ENCODE measurements at places on chromosomes 5 and 9.

DNA sequence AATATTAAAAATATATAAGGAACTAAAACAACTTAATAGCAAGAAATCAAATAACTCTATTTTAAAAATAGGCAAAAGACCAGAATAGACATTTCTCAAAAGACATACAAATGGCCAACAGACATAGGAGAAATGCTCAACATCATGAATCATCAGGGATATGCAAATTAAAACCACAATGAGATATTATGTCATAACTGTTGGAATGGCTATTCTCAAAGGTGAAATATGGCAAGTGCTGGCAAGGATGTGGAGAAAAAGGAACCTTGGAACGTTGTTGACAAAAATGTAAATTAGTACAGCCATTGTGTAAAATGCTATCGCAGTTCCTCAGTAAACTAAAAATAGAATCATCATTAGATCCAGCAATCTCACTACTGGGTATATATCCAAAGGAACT is 468.5 kb downstream of the NFIB start:
- no peak for DNase-seq

- no peak for DNase-seq
Observed at GRCh38 chr5:146825033-146825432, 53.5 kb downstream of the PPP2R2B start.

- peak; percentile 15 for DNase-seq
Observed at GRCh38 chr9:27457445-27457844, 66.6 kb upstream of the IFNK start.

- no peak for DNase-seq
Observed at GRCh38 chr5:60185231-60186099, 291.9 kb upstream of the PDE4D start.

DNA sequence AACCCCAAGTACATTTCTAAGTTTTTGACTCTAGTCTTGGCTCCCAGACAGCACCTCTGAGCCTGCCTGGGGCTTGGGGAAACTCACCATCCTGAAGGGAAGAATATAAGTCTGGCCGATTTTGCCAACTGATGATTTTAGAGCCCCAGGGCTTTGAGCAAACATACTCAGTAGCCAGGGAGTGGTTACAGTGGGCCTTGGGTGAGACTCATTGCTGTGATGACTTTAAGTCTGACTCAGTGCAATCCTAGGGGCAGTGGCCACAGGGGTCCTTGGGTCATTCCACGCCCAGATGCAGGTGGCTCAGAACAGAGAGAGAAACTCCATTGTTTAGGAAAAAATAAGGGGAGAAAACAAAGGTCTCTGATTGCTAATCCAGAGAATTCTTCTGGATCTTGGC is 312.0 kb upstream of the EDIL3 start:
- no peak for DNase-seq

- DNase-seq, result no peak
Observed at GRCh38 chr9:82022121-82022520, 33.5 kb downstream of the SPATA31D1 start.

DNA sequence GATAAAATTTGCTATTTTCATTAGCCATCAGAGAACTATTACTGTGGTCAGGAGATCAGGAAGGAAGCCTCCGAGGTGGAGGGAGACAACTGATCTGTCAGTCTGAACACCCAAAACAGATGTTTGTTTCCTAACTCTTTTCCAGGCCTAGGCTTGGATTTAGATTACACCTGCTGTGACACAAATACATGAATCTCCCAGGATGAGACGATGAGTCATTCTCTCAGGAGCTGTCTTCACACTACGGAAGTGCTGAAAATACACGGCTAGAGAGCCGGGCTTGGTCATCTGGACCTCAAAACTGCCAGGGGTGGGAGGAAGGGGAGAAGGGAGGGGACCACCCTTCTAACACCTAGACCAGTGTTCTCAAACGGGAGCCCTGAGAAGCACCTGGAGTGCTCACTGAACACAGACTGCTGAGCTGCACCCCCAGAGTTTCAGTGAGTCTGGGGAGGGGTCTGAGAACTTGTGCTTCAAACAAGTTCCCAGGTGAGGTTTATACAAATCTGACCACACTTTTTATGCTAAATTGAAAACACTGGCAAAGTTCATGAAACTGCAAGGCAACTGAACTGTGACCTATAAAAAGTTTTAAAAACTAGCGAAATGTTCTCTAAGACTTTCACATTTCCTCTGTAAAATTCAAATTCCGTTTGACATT is 80.3 kb upstream of the EQTN start:
- DNase-seq, result no peak

GRCh38 chr5:41112486-41113455 is 41.6 kb upstream of the MROH2B start:
- DNase-seq, result no peak

GRCh38 chr5:66949066-66949465 is 247.5 kb downstream of the CD180 start:
- DNase-seq, result no peak

GRCh38 chr5:5598547-5599113 is 176.2 kb downstream of the ICE1 start:
- DNase-seq, result no peak

GRCh38 chr5:88583471-88583870 is 299.5 kb downstream of the MEF2C start:
- DNase-seq, result no peak

DNA sequence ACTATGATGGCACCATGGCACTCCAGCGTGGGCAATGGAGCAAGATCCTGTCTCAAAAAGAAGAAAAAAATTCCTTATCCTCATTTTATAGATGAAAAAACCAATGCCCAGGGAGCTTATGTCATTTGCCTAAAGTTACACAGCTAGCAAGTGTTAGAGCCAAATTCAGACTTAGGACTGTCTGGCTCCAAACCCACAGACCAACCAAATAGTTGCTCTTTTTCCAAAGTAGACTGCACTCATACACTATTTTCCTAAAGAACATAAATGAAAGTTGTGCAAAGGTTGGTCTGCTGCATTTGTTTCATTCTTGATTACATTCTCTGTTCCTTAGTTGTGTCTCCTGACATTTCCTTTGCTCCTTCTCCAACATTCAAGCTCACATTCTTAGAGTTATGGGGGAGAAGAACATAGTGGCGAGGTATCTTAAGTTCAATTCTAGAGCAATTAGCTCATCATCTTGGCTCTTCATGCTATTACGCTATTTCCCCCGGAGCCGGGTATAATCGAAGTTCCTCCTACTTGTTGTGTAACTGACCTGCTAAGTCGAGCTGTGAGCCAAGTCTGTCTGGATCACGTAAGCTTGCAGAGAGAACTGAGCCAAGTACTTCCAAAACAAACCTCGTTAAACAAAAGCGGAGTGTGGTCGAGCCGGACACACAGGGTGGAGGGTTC is 138.3 kb downstream of the RFK start:
- no peak for DNase-seq

DNA sequence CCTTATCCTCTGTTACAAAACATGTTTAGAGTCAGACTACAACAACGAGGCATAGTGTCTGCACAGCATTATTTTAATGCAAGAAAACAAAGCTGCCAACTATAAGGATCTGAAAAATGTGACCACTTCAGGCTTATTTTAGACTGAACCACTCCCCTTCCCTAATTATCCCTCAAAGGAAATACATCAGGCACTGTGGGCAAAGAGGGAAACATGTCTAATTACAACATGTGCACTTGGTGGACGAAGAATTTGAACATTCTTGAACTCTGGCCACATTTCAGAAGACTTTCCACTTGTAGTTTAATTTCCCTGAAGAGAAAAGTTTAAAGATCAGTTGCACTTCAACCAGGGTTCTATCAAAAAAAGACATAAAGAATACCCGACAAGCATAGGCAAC is 3.8 kb downstream of the MTMR12 start:
- no peak for DNase-seq

GRCh38 chr5:132279801-132280200 is 14.4 kb upstream of the SLC22A4 start:
- no peak for DNase-seq

DNA sequence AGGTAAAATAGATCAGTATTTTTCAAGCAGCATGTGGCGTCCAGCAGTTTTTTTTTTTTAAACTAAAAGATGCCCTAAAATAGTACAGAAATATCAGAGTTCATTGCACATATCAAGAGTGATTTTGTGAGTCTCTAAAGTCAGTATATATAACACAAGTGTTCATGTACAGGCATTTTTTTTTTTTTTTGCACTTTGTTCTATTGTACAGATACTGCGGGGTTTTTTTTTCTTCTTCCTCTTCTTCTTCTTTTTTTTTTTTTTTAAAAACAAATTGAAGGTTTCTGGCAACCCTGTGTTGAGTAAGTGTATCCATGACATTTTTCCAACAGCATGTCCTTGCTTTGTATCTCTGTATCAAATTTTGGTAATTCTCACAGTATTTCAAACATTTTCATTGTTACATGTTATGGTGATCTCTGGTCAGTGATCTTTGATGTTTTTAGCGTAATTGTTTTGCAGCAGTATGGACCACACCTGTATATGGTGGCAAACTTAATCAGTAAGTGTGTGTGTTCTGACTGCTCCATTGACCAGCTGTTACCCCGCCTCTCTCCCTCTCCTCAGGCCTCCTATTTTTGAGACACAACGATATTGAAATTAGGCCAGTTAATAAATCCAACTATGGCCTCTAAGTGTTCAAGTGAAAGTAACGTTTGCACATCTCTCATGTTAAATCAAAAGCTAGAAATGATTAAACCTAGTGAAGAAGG is 76.8 kb downstream of the TRIO start:
- DNase-seq, result no peak

GRCh38 chr5:78001197-78001596 is 225.1 kb upstream of the TBCA start:
- no peak for DNase-seq

DNA sequence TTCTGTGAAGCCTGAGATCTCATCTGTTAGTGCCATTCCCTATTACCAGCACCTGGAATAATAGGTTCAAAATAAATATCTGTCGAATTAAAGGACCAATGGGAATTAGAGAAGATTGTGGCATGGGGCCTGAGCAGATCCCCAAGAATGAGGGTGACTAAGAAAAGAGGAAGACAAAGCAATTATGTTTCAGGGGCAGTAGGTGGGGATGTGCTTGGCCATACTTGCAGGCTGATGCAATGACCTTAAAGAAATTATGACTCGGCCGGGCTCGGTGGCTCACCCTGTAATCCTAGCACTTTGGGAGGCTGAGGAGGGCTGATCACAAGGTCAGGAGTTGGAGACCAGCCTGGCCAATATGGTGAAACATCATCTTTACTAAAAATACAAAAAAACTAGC is 562.8 kb downstream of the PTPRD start:
- no peak for DNase-seq

DNA sequence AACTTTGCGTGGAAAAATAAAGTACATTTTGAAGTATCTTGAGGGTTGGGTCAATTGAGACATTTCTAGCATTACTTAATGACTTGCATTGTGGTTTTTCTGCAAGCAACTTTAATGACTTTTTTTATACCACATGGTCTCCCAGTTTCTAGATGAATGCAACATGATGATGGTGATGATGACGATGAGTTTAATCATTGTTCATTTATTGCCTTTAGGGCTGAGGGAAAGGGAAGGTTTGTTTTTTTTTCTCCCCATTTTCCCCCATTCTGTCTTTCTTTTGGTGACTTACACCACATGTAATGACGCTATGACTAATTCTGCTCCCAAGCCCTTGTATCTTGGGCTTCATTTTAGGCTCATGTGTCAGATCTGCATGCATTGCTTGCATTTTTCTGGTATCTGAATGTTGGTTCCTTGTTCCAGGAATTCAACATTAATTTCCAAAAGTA is 57.7 kb upstream of the NXNL2 start:
- no peak for DNase-seq

DNA sequence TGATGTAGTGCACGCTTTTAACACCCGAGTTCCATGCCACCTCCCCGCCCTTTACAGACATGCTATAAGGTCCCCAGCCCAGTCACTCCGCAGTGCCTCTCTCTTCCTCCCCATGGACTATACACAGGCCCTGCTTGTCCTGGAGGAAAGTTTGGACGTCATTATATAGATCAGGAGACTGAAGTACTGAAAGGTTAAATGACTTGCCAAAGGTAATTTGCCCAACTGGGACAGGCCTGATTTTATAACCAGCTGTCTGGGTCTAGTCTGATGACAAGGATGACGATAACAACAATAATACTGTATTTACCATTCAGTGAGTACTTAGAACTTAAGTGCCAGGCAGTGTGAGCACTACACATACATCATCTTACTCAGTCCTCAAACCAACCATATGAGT is 33.1 kb downstream of the LVRN start:
- DNase-seq, result no peak

DNA sequence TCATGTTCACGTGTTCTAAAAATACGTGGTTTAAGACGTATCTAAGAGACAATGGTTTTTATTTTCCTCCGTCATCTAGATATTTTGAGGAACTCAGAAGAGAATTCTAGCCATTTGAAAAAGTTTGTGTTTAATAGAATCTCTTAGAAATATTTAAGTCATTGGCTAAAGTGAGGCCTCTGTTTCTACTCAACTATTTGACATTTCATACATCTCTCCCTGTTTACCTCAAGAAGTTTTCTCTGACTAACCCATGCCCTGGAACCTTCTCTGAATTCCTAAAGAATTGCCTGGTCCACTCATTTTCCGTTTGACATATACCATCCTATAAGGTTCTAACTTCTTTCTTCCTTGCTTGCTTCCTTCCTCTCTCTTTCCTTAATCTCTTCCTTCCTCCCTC is 178.7 kb downstream of the SNCAIP start:
- no peak for DNase-seq

- no peak for DNase-seq
Observed at GRCh38 chr5:129001841-129002526, 36.7 kb downstream of the SLC27A6 start.

- no peak for DNase-seq
Observed at GRCh38 chr5:37871023-37871815, 31.4 kb upstream of the GDNF start.

GRCh38 chr5:173454736-173455598 is 126.8 kb upstream of the STC2 start:
- no peak for DNase-seq

GRCh38 chr5:136103118-136103517 is 29.5 kb upstream of the SMAD5 start:
- DNase-seq, result no peak

DNA sequence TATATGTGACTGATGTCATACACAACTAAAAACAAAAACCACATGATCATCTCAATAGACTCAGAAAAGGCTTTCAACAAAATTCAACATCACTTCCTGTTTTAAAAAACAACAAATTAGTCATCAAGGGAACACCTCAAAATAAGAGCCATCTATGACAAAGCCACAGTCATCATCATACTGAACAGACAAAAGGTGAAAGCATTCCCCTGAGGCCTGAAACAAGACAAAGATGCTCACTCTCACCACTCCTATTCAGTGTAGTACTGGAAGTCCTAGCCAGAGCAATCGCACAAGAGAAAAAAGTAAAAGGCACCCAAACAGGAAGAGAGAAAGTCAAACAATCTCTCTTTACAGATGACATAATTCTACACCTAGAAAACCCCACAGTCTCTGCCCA is 893.5 kb upstream of the EDIL3 start:
- peak; percentile 5 for DNase-seq

GRCh38 chr5:167819406-167819805 is 472.0 kb upstream of the WWC1 start:
- no peak for DNase-seq

All from NT2/D1 (cell line).